ENCODE measurements at places on chromosomes 5 and 9.

DNA sequence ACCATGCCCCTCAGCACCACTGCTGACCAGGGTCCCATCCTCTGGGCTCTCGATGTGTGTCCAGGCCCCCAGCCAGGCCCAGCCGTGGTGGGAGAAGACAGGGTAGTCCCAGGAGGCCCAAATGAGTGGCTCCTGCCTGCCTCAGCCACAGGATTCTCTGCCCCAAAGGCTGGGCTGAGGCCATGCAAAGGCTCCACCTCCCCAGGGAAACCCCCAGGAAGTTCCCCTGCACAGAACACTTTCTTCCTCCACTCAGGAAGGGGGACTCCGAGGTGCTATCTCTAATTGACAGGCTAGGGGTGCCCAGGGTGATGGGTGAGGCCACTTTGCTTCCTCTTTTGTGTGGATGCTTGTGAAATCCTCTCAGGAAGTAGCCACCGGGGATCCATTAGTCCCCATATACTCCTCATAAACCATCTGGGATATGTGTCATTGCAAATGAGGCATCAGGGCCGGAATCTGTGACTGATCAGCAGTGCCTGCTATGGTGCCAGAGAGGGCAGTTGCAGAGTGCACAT, 23.1 kb upstream of the TDRD7 start:
- DNase-seq, result no peak

DNA sequence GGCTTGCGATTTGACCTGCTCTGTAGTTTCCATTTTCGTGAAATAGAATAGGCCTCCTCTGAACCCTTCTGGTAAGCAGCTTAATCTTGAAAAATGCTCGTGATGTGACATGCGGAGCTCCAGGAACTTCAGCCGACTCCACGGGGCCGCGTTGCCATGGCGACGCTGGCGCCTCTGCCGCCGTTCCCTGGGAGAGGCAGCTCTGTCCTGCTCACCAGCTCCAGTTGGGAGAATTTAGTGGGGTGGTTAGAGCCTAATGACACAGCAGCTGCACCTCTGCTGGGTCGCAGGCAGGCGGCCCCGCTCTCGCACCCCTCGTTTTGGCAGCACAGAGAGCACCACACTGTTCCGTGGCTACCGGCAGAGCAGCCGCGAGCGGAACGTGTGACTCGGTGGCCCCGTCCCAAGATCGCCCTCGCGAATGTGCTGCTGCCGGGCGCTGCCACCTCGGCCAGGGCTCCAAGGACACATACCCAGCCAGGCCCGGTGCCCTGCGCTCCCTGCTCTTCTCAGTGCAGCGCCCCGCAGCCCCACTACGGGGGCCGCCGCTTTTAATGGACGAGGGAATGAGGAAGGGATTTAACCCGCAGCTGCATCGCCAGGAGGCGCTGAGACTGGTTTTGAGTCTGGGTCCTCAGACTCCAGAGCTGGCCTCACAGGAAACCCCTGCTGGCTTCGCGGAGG, 131.2 kb upstream of the LMX1B start:
- no peak for DNase-seq

GRCh38 chr5:10085185-10085584, 164.5 kb downstream of the ATPSCKMT start:
- no peak for DNase-seq

GRCh38 chr5:51398875-51399642, 15.8 kb downstream of the ISL1 start:
- DNase-seq, result no peak

DNA sequence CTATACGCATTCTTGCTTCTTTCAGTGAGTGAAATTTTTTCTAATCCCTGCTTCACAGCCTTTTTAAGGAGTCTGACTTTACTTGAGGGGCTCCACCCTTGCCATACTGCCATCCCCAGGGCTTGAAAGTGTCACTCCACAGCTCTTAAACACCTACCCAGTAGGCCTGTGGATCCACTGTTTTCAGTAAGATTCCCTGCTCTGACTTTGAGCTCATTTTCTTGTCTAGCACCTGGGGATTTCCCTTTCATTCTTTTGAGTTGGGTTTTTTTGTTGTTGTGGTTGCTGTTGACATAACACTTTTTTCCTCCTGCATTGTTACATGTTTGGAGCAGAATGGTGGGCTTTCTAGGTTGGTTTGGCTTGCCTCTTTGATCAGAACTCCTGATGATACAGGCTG, 23.6 kb downstream of the SREK1IP1 start:
- DNase-seq, result no peak

DNA sequence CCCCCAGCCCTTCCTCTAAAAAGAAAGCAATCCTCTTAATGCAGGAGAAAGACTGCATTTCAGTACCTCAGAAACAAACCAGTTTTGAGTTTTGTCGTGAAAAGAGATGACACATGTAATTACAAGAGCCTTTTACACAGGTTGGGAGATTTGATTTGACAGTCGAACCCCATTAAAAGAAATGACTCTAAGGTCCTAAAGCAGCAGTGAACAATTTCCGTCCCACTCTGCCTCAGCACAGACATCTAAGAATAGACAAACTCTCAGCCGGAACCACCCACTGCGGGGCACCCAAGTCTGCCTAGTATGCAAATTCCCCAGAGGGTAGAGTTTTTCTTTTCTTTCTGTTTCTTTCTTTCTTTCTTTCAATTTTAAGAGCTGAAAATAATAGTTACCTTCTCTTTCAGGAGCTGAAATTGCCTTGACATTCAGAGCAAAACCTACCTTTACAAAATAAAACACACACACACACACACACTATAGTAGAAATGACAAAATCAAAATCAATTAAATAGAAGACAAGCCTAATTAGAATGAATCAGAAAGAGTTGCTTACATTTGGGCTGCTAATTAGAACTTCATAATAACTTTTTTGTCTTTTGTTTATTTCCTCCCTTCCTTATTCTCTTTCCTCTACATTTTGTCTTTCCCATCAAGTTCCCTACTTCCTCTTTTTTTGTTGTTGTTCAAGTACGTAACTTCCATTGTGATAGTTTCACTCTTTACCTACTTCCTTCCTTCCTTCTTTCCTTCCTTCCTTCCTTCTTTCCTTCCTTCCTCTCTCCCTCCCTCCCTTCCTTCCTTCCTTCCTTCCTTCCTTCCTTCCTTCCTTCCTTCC, 65.1 kb downstream of the BASP1 start:
- no peak for DNase-seq

GRCh38 chr9:125428060-125428901, 166.7 kb downstream of the GAPVD1 start:
- DNase-seq, result no peak

DNA sequence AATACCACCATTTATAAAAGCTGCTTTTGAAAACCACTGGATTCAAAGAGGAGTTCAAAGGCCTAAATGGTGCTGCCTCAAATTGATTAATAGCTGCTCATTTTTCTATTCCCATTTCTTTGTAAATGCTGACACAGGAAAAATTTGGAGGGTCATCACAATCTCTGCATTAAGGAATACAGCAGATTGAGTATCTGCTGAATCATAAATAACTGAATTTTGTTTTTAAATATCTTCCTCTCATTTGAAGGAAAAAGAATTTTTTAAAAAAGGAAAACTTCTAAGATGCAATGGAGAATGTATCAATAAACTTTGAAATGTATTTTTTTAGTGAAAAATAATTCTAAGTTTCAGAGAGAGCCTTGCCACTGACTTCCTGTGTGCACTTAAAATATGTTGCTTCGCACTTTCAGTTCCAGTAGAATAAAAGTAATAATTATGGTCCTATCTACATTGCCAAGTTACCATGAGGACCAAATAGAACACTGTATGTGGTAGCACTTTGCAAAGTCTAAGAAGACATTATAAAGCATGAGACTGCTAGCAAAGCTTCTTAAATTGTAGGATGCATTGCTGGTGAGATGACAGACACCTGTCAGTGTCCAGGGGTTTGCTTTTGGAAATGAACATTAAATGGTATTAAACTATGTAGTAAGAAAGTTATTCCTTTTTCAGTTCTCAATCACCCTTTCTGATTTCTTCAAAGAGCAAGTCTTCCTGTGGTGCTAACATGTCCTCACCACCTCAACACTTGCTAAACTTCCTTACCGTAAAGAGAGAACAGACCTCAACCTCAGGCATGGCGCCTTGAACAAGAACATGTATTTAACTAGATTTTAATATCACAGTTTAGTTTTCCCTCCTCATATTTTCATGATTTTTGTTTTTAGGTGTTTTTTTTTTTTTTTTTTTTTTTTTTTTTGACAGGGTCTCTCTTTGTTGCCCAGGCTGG, 555.1 kb downstream of the EBF1 start:
- DNase-seq, result no peak

DNA sequence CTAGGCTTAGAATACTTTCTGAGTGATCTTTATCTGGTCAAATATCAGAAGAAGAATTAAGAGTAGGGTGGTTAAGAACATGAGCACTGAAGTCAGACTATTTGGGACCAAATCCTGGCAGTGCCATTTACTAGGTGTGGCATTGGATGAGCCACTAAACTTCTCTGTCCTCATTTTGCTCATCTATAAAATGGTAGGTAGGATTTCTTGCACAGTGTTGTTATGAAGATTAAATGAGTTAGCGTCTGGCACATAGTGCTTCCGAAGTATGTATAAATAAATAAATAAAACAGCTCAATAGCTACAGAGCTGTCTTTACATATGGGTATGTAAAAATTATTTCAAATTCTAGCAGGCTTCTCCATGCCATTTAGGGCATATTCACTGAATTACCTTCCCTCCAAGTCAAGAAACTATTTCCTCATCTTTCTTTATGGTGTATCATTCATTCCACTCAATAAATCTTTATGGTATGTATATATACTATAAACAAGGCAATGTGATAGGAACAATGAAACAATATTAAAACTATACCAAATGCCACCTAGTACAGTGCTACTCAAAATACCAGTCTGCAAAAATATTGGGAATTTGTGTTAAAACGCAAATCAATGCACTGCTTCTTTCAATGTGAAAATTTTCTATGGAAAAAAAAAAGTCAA, 9.8 kb upstream of the PGGT1B start:
- no peak for DNase-seq

DNA sequence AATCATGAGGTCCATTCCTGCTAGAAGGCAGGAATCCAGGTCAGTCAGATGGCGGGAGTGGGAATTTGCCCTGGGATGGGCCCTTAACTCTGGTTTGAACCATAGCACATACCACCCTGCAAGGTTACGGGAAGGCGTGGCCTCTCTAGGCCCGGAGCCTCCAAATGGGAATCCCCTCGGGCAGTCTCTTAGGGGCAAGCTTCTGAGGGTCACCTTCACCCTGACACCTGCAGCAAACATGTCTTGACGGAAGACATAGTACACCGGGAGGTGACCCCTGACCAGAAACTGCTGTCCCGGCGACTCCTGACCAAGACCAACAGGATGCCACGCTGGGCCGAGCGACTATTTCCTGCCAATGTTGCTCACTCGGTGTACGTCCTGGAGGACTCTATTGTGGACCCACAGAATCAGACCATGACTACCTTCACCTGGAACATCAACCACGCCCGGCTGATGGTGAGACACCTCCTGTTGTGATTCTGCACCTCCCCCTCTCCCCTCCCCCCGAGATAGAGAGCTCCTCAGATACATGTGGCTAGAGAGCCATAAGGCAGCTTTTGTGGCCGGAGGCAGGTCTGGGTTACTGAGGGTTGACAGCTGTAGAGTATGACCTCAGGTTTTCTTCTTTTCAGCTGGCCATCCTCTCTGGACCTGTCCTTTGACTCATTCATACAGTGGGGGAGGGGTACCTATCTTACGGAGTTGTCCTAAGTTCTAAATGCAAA, 957 bp downstream of the PRELID1 start:
- DNase-seq, result no peak

DNA sequence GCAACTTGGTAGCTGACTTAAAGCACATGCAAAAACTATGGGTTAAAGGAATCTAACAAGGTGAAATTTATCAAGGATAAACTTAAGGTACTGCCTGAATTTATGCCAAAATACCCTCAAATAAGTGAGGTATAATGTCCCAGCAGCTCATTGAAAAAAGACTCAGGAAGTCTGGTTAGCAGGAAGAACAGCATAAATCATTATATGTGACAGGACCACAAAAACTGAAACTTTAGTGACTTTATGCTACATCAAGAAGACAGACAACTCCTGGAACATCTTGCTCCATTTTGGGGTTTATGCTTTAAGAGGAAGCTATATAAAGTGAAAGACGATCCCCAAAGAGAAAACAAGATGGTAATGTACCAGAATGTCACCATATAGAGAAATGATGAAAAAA, 282.4 kb upstream of the ZNF462 start:
- no peak for DNase-seq

GRCh38 chr9:38681747-38682227, 38.1 kb downstream of the FAM240B start:
- DNase-seq, result no peak

DNA sequence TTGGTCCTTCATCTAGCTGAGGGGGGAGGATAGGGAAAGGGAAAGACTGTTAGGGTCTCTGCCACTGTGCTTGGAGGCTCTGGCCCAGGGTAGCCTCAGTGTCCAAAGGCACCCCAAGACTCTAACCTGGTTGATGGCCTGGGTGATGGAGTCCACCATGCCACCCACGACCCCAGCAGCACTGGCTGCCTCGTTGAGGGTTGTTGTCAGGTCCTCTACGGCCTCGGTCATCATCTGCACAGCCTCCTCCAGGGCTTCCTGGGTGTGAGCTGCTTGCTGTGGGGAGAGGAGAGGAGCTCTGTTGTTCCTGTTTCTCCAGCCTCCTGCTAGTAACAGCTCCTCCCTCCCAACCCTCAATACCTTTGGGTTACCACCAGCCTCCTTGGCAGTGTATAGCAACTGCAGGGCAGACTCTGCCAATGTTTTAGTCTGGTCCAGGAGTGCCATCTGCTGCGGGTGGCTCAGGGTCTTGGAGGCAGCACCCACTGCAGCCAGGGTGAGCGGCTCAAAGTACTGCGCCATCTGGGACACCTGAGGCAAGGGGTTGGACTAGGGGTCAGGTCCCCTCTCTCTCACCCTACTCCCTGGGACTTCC, 16.2 kb upstream of the TPM2 start:
- no peak for DNase-seq

GRCh38 chr5:53009816-53010215, 20.7 kb downstream of the ITGA2 start:
- no peak for DNase-seq

GRCh38 chr9:83012168-83012921, 50.6 kb downstream of the RASEF start:
- DNase-seq, result no peak

GRCh38 chr5:178372142-178372571, 139.6 kb upstream of the PHYKPL start:
- no peak for DNase-seq

DNA sequence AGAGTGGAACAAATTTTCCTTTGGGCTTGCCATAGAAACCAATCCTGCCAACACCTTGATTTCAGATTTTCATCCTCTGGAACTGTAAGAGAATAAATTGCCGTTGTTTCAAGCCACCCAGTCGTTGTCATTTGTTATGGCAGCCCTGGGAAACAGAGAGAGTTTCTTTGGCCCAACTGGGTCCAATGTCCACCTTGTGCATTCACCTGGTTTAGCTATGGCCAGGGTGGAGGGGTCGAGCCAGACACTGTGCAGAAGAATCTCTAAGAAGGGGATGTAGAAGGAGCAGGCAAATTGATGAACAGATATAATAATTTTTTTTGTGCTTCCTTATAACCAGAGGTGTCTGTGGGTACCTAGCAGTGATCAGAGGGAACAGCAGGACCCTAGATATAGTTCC, 9.8 kb downstream of the KIF4B start:
- DNase-seq, result no peak

Measured in NCI-H510A treated with DMSO at 0.1 percent for 48 hours (cell line).